ENCODE measurements at places on chromosomes 1 and 21. TPM values are rescaled to one million over a fixed set of nuclear protein-coding genes. Genes with fewer than 3 reads are reported as not detected.

DNA sequence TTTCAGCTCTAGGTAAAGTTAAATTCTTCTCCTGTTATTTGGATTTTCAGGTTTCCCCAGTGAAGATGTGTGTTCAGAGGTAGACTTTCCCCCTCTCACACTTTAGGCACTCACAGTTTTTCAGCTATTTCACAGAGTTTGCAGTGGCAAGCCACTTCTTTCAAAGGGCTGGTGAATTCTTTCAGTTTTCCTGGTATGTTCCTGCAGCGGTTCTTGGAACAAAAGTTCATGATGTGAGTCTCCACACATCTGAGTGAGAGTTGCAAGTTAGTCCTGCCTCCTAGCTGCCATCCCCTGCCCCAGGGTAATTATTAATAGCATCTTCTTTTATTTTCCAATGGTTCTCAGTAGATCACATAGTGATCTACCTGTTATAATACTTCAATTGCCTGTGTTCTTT, 27.3 kb upstream of the CD84 start:
- no peak for DNase-seq

The TFF2 gene
- not detected for total RNA-seq

GRCh38 chr1:235883261-235883927, 16.7 kb upstream of the LYST start:
- DNase-seq: peak; percentile 84

The CR1 gene
- total RNA-seq: not detected

DNA sequence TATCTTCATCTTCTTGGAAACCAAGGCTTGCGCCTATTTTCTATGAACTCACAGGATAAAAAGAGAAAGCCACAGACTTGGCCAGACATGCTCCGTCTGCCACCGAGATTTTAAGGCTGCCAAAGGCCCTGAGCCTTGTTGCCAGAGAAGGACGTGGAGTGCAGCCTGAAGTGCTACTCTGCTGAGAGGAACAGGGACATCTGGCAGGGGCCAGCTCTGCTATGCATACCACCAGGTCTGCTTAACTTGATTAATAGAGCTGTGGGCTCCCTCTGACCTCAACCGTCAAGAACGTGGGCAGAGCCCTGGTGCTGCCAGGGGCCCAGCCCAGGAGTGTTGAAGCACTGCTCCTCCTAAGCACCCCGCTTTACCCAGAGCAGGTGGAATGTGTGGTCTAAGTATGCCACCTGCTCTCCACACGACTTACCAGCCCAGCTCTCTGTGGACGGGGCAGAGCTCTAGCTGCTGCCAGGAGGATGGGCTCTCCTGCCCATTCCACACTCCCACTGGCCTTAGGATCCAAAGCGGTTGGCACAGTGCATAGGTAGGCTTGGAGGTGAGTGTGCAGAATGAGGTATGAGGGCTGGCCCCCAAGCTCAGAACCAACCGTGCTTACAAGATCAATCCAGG, 10.6 kb downstream of the HCRTR1 start:
- DNase-seq: no peak

DNA sequence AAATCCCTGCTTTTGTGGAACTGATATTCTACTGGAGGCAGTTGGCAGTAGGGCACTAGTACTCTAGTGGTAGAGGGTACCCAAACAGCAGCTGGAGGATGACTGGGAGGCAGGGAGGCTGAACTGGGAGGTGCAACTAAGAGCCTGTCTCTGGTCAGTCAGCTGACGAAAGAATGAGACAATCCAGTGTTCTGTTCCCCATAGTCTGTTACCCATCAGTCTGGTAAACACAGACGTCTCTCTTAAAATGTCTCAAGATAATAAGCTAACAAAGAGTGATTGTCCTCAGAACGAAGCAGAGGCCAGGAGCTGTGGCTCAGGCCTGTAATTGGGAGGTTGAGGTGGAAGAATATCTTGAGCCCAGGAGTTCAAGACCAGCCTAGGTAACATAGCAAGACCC, 30.4 kb downstream of the TFAP2E start:
- DNase-seq: no peak

GRCh38 chr1:240701412-240701811, 89.5 kb upstream of the GREM2 start:
- no peak for DNase-seq

The TDRD5 gene
- total RNA-seq: 0.06 TPM

GRCh38 chr1:167022384-167022783, 33.3 kb downstream of the MAEL start:
- DNase-seq: no peak

The ARMH1 gene
- total RNA-seq: not detected

DNA sequence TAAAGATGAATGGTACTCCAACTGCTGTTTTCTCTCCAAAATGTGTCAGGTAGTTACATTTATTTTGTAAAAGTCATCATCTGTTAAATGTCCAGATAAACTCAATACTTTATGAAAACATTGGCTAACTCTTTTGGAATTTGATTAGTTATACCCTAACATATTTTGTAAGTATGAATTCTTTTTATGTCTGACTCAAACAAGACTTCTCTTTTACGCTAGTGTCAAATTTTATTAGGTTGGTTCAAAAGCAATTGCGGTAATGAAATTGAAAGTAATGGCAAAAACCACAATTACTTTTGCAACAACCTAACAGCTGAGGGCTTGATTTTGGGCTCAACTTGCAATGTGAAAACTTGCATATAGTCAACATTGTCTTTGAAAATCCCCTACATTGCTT, 41.0 kb upstream of the USP25 start:
- no peak for DNase-seq

The GRIK3 gene
- total RNA-seq: not detected

The IFNLR1 gene
- total RNA-seq: 3.6 TPM

The GJA5 gene
- total RNA-seq: 2.7 TPM

The AK4 gene
- 36.6 TPM for total RNA-seq

The PRPF38A gene
- total RNA-seq: 16.3 TPM

The C4BPA gene
- not detected for total RNA-seq

DNA sequence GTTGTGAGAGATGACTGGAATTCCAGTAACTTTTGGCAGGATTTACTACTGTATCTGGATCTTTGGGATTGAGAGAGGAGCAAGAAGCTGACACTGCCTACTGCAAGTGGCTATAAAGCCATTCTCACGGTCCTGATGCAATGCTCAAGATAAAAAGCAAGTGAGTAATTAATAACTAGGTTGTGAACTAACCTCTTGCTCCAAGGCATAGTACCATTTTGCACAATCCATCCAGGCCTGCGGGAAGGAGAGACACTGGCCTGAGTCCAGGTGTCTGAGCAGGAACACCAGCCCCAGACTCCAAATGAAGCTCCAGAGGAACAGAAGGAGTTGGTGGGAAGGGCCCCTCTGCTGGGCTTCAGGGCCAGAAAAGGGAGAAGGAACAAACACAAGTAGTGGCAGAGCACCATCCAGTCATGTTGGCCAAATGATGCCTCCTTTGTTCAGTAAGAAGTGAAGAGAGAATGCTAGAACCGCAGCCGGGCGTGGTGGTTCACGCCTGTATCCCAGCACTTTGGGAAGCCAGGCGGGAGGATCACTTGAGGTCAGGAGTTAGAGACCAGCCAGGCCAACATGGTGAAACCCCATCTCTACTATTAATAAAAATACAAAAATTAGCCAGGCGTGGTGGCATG, 9.9 kb upstream of the SLC45A3 start:
- no peak for DNase-seq

DNA sequence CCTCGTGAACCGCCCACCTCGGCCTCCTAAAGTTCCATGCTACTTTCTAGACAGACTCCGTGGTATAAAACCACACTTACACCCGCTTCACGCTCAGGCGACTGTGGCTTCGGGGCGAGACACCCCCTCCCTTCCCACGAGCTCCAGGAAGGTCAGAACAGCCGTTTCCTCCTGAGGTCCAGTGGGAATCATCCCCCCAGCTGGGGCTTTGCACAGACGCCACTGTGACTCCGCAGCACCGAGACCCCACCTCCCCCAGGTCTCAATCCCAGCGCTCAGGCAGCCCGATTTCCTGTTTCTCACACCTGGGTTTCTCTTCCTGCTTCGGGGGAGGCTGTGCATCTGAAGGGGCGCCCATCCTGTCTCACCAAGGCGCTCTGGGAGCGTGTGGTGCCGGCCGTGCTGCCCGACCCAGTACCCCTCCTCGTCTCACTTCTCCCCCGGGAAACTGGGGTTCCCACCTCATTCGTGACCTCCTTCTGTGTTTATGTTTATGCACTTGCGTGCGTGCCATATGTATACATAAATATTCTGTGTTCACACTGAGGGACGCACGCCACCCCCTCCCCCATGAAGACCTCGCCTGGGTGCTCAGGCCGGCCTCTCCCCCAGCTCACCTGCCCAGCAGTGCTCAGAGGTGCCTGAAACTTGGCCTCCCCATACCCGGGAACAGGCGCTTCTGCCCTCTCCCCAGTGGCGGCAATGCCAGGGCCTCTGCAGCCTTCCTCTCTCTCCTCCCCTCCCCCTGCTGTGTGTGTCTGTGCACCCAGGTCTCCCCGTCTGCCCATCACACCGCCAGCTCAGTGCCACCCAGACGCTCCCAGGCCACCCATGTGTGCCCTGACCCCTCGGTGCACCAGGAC, 14.6 kb downstream of the SLC35E2B start:
- DNase-seq: no peak

DNA sequence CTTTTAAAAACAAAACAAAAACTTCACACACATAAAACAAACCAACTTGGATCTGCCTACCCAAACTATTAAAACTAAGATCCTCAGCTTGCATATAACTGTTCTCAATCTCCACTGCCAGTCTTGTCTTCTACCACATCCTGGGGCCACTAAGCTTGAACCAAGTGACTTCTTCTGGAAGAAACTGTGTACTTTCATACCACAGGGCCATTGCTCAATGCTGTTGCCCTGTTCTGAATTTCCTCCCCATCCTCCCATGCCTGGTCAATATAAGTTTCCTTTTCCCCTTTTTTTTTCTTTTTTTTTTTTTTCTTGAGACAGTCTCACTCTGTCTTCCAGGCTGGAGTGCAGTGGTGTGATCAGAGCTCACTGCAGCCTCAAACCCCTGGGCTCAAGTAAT, 109.9 kb downstream of the KIAA0319L start:
- DNase-seq: no peak

DNA sequence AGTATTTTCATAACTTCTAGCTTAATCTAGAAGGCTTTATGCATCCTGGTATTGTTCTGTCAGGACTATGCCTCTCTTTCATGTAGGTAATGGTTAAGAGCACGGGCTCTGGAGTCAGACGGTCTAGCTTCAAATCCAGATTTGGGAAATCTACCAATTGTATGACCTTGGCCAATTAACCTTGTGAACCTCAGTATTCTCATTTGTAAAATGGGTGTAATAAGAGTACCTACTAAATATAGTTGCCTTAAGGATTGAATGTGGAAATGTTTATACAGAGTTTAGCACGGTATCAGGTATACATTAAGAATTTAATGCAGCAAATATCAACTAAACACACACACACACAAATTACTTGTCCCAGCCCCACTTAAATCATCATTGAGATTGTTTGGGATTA, 97.3 kb upstream of the RAB3GAP2 start:
- DNase-seq: no peak

GRCh38 chr1:183609313-183609712, 19.1 kb upstream of the NCF2 start:
- no peak for DNase-seq

DNA sequence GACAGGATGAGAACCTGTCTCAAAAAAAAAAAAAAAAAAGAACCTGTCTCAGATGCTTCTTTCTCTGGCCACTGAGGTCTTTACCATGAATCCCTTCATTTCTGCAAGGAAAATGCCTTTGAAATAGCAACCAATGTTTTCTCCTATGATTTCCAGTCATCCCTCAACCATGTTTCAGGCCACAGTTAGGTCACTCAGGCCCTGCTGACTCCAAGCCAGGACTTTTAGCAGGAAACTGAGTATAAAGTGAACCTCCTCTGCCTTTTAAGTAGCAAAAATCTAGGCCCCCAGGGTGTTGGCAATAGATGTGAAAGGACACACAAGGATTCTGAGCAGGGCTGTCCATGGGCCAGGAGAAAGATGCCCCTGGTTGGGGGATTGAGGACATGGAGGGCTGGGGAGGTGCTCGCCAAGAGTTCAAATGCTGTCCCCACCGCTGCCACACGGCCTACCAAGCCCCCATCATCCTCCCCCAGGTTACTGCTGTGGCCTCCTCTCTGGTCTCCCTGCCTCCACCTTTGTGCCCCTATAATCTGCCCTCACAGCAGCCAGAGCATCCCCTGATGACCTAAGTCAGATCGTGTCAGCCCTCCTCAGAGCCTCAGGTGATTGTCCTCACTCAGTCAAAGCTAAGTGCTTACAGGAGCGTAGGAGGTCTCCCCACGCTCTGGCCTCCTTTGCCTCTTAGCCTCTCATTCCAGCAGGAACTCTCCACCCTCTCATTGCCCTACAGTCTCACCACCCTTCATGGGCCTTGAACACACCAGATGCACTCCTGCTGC, 54.6 kb downstream of the MATN1 start:
- DNase-seq: no peak

The IVL gene
- total RNA-seq: 0.35 TPM

DNA sequence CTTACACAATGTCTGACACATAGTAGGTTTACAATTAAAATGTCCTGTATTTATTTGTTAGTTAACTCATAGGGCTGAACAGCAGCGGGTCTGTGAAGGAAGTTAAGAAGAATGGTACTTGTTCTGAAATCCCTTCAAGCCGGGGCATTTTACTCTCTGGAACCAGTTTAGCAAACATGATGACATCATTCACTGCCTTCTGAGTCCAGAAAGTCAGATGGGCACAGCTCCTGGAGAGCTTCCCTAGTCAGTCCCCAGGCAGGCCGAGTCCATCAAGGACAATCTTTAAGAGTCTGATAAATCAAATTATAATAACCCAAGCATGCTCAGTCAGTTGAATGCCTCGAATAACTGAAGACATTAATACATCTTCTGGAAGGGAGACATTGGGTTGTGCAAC, 125.4 kb upstream of the DAB1 start:
- no peak for DNase-seq

GRCh38 chr1:158638146-158638545, 33.1 kb downstream of the OR10Z1 start:
- DNase-seq: no peak

The MRPL24 gene
- 47.7 TPM for total RNA-seq

Data from epithelial cell of proximal tubule (primary cell).